ENCODE measurements at places on chromosomes 2 and 18. TPM values are rescaled to one million over a fixed set of nuclear protein-coding genes. Genes with fewer than 3 reads are reported as not detected.

DNA sequence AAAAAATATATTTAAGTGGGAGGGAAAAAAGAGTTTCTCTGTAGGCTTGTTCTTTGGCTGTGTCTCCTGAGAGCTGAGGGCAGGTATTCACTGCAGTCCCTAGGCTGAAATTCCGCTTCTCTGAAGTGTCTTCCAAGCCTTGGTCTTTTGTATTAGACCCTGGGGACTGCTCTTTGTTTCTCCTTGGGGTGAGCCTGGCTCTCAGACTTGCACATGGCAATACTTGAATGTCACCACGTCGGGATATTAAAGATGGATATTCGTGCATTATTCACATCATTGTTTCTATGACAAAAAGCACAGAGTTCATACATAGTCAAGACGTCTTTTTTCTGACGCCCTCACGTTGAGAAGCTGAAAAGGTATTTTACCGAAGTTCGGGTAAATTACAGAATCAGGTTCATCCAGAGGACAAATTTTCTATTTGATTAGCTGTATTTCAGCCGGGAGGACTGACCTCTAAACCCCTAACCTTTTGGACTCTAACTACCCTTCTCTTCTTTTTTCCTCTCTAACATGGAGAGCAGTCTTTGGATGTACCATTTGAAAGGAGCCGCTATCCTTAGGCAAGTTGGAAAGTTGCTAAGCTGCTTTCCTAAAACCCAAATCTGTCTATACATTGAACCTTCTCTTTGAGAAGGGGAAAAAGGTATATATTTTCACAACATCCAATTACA lies 2.4 kb upstream of the HOXD3 start:
- DNase-seq = no peak

The LIMS4 gene
- total RNA-seq = 22.4 TPM

DNA sequence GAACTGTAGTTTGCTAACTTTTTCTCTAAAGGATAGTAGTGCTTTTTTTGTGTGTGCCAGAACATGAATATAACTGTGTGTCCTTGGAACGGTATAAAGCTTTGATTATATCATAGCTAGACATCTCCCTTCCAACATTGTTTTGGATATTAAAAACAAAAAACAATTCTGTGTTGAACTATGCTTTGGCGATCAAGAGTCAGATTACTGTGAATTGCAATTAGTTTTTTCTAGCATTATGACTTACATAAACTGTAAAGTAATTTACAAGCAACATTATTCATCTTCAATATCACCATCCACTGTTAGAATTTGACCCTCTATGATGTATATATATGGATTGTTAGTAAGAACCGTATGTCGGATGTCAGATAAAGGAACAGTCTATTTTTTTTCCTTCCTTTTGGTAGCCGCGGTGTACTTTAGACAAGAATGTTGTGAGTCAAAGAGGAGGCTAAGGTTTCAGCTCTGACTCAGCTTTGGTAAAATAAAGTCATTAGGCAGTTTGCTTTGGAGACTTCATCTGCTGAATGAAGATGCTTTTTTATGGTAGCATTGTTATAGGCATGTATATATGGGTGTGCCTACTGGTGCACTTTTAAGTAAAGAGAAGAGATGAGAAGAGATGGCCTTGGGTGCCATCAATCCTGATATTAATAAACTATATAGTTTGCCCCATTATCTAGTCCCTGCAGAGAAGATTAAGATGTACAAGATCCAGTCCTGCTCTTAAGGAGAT lies 76.4 kb downstream of the LTBP1 start:
- no peak for DNase-seq

GRCh38 chr2:196487417-196487816 lies 152.1 kb upstream of the CCDC150 start:
- DNase-seq = no peak

DNA sequence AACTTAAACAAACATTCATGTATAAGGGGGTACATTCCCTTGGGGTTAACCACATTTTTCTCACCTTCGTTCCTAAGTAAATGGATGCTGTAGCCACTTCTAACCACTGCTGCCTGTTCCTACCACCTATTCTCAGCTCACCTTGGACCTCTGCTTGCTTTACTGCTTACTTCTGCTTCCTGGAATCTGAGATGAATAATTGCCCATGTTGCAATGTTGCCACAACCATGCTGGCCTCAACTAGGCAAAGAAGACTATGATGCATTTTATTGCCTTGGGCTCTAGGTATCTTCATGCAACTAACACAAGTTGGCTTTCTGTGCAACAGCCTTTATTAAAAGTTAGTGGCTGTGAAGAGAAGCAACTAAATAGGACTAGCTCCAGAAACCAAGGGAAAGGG lies 106.3 kb upstream of the TCF4 start:
- DNase-seq = no peak

- DNase-seq = no peak
Measured at GRCh38 chr2:39781697-39782096, 2.6 kb upstream of the THUMPD2 start.

Measured in aorta (tissue), 5 donors.